Breast epithelium (tissue), 4 donors: ENCODE measurements at places on chromosomes 7 and 10. TPM values are rescaled to one million over a fixed set of nuclear protein-coding genes. Genes with fewer than 3 reads are reported as not detected.
A peak's percentile ranks its signal among the peaks of the same experiment; 100 is the strongest.

DNA sequence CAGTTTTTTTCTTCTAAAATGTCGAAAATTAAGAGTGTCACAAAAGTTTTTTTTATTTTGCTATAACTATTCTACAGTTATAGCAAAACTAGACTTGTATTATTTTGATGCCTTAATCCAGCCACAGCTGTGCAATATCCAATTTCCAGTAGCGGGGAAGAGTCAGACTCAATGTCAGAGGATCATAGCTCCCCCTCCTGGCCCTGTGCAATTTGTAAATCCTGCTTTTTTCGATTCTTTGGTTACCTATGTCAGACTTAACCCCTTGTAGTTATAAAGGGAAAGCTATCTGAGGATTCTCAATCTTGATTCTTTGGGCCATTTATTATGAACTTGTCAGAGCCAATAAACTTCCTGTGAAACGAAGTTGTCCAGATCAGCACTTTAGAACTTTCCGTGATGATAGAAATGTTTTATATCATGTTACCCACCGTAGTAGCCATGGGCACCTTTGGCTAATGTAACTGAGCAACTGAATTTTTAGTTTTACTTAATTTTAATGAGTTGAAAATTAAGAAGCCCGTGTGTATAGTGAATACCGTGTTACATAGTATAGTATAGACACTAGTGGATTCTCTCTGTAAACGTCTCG is 87.7 kb upstream of the PRKCQ start:
- DNase-seq = no peak

ADK gene
- total RNA-seq = 50.8 TPM

CASP2 gene
- total RNA-seq = 24.9 TPM

NMT2 gene
- total RNA-seq = 48.3 TPM

RPEL1 gene
- 0.33 TPM for total RNA-seq

CALML3 gene
- 3.6 TPM for total RNA-seq

DNA sequence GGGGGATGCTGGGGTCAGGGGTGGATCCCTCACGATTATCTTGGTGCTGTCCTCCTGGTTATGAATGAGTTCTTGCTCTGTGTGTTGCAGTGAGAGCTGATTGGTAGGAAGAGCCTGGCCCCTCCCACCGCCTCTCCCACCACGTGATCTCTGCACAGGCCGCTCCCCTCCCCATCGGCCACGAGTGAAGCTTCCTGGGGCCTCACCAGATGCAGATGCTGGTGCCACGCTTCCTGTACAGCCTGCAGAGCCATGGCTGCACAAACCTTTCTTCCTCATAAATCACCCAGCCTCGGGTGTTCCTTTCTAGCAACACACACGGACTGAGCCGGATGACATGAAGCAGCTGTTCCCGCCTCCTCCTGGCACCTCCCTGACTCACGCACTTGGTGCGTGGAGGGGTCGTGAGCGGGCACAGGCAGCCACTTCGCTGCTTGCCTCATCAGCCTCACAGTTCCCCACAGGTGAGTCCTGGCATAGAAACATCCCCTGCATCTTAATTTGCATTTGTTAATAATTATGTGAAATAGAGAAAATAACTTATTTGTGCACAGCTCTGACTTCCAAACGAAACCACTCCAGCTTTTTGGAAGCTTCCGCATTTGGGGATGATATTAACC is 210.8 kb downstream of the ADARB2 start:
- no peak for DNase-seq

- DNase-seq = no peak
These were observed 207.9 kb upstream of the MYO3A start for GRCh38 chr10:25725917-25726716.

RAMP3 gene
- 11.7 TPM for total RNA-seq

DNA sequence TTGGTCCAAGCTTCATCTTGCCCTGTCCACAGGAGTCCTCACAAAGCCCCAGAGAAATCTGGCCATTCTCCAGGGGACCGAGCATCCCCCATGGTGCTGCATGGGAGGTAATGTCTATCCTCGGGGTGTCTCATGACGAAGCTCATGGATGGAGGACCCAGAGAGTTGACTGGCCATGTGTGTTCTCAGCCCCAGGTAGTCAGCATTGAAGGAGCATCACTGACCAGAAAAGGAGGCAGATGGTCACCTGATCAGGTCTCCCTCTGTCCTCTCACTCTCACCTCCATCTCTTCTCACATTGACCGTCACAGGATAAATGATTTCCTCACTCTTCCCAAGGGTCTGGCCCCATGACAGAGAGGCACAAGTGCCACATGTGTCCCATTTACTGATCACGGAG is 33.4 kb upstream of the GDF10 start:
- DNase-seq = peak; percentile 8

GRCh38 chr10:91412354-91413087 is 2.4 kb downstream of the HECTD2 start:
- DNase-seq = no peak

- no peak for DNase-seq
These were observed 479.7 kb downstream of the KIF20B start for GRCh38 chr10:90180886-90181691.

NYAP1 gene
- 0.66 TPM for total RNA-seq

DNA sequence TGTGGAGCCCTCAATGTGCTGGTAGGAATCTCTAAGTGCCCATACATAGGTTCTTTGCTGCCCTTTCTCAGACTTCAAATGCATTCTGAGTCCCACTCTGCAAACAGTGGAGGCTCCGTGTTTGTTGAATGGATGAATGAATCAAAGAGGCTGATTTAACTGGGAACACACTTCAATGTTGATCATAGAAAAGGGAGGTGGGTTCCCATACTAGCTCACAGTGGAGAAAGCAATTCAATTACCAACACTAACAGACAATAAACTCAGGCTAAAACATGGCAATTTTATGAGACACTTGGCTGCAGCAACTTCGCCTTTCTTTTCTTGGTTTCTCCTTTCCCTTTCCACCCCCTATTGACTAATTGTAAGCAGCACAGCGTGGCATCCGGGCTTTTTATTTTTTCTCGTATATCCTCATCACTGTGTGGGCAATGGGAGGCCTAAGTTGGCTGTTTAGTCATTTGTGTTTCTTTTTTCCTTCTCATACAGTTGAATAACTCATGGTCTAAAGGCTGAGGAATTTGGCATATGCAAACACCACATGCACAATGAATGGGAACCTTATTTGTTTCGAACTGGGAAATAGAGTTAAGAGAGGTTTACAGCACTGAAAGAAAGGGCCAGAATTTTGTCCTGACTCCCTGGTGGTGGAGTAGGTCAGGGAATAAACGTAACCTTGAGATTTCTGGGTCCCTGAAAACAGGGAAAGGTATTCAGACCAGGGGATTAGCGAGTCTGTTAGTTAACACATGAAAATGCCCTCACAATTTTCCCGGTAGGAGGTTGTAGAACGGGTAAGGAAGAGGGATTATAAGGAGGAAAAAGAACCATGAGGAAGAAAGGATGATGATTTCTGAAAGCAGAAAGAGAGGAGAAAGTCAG is 858.5 kb downstream of the KCNMA1 start:
- no peak for DNase-seq

- DNase-seq = no peak
These were observed 40.6 kb downstream of the SLC26A4 start for GRCh38 chr7:107701191-107701590.

PLXDC2 gene
- 63.9 TPM for total RNA-seq

PCLO gene
- 5.9 TPM for total RNA-seq

DNA sequence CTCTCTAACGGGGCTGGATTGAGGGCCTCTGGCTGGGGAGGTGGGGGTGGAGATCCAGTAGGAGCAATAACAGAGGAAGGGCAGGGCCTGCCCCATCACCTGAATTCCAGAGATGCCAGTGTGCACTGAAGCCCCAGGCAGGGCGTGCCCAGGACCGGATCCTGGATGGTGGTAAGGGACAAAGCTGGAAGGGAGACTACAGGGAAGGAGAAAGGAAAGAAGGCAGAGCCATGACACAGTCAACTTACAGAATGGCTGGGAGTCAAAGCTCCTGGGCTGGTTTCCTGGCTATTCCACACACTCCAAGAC is 666 bp downstream of the TMEM139 start:
- DNase-seq = peak; percentile 87

- DNase-seq = no peak
These were observed 65.4 kb downstream of the FAM204A start for GRCh38 chr10:118276727-118277126.

PAPOLB gene
- total RNA-seq = 0.48 TPM

AZGP1 gene
- total RNA-seq = 4,981 TPM

DNA sequence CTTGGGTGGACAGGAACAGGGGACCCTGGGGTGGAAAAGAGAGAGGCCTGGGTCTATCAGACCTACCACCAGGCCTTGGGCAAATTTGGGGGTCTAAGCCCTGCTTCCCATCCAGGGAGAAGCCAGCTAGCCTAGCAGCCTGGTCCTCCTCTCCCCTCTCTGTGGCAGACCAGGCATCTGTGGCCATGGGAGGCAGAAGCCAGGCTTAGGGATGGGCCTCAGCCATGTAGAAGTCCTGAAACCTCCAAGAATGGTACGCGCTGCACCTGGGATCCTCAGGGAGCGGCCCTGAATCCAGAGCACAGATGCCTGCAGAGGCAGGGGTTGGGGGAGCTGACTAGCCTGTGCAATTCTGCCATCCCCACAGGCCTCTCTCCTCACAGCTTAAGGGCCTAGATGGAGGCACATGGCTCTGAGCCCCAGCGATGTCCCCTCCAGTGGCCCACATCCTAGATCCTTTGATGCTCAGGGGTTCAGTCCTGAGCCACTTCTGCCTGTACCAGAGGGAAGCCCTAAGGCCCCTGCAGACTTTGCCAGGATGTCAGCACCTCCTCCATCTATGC is 21.2 kb downstream of the GRID1 start:
- no peak for DNase-seq

GRCh38 chr10:132551093-132551807 is 13.7 kb downstream of the INPP5A start:
- DNase-seq = no peak

TLX1 gene
- total RNA-seq = not detected

DNA sequence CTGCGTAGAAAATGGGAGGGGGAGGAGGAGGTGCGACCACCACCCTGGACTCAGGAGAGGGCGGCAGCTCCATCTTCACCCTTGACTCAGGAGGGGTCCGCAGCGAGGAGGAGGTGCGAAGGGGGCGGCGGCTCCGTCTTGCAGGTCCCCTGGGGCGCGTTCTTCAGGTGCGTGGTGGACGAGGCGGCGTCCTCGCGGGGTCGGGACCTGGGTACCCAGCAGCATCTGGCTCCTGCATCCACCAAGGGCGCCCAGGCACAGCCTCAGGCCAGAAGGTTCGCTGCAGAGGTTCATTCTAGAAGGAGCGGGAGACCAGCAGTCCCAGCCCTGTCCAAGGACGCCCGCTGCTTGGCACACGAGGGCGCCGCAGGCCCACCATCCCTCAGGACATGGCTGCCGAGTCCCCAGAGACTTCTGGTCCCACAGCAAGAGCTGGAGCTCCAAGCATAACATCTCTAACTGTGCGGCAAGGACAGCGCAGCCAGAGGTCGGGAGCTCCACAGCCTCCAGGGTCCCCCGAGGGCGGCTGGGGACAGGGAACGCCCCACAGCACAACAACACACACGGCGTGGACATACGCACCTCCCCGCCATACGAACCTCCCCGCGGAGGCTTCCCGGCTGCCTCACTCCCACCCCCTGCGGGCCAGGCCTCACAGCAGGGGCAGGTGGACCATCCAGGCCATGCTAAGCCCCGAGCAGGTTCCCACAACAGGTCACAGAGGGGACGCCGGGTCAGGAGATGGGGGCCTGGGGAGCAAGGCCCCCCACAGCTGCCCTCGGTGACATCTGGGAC is 16.8 kb upstream of the DPYSL4 start:
- DNase-seq = no peak

DNA sequence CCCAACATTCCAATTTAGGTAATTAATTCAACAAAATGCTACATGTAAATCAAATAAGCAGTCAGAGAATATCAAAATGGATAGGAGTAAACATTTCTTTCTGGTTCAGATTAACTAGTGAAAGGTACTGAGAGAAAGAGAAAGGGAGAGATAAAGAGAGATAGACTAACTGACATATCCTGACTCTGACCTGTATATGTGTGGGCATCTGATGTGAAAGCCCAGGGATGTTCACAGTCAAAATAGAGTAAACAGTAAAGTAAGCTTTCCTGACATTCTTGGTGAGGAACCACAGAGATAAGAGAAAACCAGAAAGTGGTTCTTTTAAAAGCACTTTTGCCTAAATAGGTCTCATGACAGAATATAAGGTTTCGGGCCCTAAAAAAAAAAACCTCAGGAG is 37.5 kb upstream of the ANK3 start:
- no peak for DNase-seq

DNA sequence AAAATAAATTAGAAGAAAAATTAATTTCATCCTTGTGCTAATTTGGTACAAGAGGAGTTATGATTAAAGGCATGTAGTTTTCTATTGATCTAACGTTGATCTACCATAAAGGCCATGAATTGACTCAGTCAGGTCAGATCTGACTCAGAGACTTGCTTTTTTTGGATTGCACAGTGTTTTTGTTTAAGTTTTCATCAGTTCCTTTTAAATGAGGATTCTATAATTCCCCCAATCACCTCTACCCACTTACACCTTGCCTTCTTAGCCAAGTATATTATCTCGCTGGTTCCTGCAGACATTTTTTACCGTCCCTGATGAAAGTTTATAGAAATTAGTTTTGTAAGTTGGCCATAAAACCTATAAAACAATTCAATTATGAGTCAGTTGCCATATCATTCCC is 132.4 kb upstream of the PALS2 start:
- DNase-seq = no peak

SLC16A9 gene
- total RNA-seq = 0.33 TPM

- DNase-seq = no peak
These were observed 251.4 kb downstream of the SDK1 start for GRCh38 chr7:3552499-3552898.

DNA sequence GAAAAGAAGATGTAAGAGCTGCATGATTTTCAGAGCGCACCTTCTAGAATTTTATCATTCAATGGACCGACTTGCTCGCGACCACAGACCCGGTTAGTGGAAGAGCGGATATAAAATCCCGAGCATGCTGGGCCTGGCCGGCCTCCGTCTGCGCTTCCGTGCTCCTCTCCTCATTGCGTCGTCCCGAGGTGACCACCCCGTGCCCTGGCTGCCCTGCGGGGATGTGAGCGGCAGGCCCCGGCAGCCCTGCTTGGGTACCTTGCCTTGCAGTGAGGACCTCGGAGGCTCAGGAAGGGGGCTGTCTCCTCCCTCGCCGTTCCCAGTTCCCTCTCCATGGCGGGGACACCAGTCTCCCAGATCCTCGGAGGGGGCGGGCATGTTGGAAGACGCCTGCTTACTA is 330.9 kb upstream of the SHH start:
- DNase-seq = no peak

DNA sequence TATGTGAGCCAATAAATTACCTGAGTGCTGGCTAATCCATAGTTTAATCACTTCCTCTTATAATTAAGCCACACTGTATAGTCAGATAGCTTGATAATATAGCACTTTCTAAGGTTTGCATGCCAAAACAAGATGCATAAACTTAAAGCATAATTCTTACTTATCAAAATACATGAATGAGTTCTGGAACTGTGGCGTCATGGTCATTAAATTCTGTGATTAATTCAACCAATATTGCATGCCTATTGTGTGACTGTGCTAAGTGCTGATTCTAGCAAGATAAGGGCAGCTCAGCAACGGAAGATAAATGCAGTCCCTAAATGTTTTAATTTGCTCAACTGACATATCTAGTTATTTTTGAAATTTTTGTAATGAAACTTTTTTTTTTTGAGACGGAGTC is 29.7 kb downstream of the HOXA1 start:
- DNase-seq = no peak
